NCI-H1417 treated with DMSO at 0.1 percent for 48 hours (cell line): ENCODE measurements at places on chromosomes 12 and 14.

DNA sequence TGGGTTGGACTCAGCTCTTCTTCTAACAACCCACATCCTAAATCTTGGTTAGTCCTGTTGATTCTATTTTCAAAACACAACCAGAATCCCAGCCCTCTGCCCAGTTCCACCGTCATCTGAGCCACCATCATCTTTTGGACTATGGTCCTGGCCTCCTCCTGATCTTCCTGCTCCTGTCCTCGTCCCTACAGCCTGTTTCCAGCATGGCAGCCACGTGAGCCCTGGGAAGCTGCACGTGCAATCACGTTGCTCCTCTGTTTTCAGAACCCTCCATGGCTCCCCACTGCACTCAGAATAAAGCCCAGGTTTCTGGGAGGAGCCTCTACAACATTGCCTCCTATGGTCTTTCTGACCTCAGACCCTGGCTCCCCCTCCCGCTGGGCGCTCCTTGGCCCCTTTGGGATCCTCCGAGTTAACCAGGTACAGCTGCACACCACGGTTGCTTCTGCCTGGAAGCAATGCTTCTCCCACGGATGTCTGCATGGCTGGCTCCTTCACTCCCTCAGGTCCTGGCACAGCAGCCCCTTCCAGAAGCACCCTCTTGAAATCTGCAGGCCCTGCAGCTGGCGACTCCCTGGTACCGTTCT is 44.5 kb downstream of the BEGAIN start:
- no peak for DNase-seq

- no peak for DNase-seq
Observed at GRCh38 chr14:61562321-61563161, 132.8 kb upstream of the HIF1A start.

GRCh38 chr12:26831951-26832821 is 808 bp downstream of the ITPR2 start:
- no peak for DNase-seq

GRCh38 chr14:88960496-88960895 is 136.0 kb downstream of the TTC8 start:
- DNase-seq, result no peak

GRCh38 chr12:13075118-13075480 is 28.4 kb downstream of the GSG1 start:
- no peak for DNase-seq

DNA sequence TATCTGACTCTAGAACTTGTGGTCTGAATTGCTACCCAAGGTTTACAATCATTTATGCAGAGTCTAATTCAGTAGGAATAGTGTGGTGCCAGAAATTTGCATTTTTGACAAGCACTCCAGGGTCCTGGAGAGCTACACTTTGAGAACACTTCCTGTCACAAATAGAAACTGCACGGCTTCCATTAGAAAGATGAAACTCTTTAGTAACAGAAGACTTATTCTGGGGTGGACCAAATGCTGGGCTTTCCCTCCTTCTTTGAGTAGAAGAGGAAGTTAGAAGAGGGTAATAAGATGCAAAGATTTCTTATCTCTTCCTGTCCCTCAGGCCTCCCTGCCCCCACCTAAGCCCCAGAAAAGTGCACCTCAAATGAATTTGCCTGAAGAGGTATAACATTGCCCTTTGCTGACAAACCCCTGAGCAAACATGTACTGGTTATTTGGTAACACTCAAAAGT is 28.4 kb downstream of the DGLUCY start:
- no peak for DNase-seq

- no peak for DNase-seq
Observed at GRCh38 chr14:92507174-92507768, 6.3 kb upstream of the RIN3 start.

- no peak for DNase-seq
Observed at GRCh38 chr12:118655588-118655987, 279.2 kb downstream of the SUDS3 start.

DNA sequence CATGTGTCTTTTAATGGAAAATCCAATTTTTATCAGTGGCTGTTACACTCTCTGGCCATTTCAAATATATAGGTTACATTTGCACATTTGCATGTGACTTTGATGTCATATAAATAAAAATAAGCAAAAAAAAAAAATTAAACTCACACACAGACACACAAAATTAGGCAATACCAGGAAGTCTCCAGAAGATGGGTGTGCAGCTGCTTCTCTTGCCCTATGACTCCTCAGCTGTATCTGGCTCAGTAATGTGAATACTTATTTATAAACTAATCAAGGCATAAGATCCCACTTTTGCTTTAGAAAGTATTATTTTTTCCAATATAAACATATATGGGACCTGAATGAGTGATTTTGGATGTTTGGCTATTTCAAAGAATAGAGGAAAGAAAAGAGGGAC is 461.1 kb downstream of the LRIG3 start:
- DNase-seq, result no peak

- DNase-seq, result no peak
Observed at GRCh38 chr12:52285851-52286530, 5.3 kb downstream of the KRT81 start.

GRCh38 chr12:30700216-30700900 is 4.7 kb upstream of the IPO8 start:
- no peak for DNase-seq
